ENCODE measurements at places on chromosomes 6 and 20.
A peak's percentile ranks its signal among the peaks of the same experiment; 100 is the strongest.

- DNase-seq, result no peak
- peaks cover 67% of the 10 kb centered on the region for H3K36me3 ChIP-seq
- peak overlapping the region; percentile 60 for H3K27ac ChIP-seq
- peaks cover 24% of the 10 kb centered on the region for H3K4me1 ChIP-seq
- H3K4me3 ChIP-seq, result no peak overlapping the region
These were observed 33.5 kb downstream of the GHRH start for GRCh38 chr20:37228082-37228481.

GRCh38 chr6:44038543-44039065, 88.6 kb downstream of the MRPL14 start:
- no peak overlapping the region for H3K4me3 ChIP-seq
- no peaks in the 10 kb centered on the region for H3K27me3 ChIP-seq
- no peaks in the 10 kb centered on the region for H3K36me3 ChIP-seq
- peaks cover 15% of the 10 kb centered on the region for H3K4me1 ChIP-seq

DNA sequence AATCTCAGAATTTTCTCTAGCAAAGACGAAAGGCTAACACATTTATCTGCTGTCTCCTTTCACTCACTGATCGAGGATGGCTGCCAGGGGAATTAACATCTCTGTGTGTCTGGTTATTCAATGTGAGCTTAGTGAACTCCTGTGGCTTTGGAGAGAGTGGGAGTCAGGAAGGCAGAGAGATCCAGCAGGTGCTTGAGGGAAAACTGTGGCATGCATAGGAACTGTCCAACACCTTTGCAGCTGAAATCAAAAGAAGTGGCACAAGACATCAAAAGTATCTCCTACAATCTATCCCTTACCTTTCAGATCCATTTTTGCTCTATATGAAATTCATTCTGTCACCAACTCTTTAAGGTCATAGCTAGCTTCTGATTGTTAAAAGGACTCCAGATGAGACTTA, 11.8 kb upstream of the FAM184A start:
- DNase-seq, result no peak
- H3K27ac ChIP-seq, result no peak overlapping the region
- H3K4me1 ChIP-seq, result no peaks in the 10 kb centered on the region
- no peaks in the 10 kb centered on the region for H3K36me3 ChIP-seq

GRCh38 chr6:119333707-119334295, 15.8 kb downstream of the MAN1A1 start:
- H3K4me3 ChIP-seq, result no peak overlapping the region
- DNase-seq, result no peak
- no peaks in the 10 kb centered on the region for H3K4me1 ChIP-seq
- H3K27me3 ChIP-seq, result no peaks in the 10 kb centered on the region
- no peak overlapping the region for H3K27ac ChIP-seq

Data from heart left ventricle (tissue), 16 donors.